Upper lobe of left lung (tissue), 6 donors: ENCODE measurements at places on chromosomes 13 and 19.

GRCh38 chr19:43699506-43700394 is 16.1 kb upstream of the IRGC start:
- DNase-seq = no peak

GRCh38 chr19:38391911-38392464 is 3.5 kb downstream of the SPRED3 start:
- DNase-seq = no peak

DNA sequence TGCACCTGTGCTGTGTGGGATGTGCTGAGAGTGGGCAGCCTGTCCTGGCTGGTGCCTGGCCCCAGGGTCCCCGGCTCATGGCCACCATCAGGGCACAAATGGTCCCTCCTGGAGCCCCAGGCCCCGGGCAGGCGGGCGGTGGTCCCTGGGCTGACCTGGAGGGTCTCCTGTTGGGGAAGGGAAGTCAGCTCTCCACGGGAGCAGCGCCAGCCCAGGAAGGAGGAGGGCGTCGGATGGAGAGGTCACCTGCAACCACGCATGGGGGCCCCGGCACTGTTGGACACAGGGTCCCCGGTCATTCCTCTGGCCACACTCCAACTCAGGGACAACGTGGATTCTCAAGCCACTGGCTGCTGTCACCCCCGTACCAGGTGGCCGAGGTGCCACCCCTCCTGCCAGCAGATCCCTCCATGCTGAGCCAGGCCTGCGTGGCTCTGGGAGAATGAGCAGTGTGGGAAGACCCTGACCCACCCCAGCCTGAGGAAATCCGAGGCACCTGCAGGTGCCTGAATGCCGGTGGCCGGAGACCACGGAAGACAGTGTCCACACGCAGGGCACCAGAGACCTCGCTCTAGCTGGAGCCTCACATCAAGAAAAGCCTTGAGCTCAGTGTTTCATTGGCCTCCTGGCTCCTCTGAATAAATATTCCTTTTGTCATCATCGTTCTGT is 13.5 kb downstream of the LMNB2 start:
- peak; percentile 78 for DNase-seq

DNA sequence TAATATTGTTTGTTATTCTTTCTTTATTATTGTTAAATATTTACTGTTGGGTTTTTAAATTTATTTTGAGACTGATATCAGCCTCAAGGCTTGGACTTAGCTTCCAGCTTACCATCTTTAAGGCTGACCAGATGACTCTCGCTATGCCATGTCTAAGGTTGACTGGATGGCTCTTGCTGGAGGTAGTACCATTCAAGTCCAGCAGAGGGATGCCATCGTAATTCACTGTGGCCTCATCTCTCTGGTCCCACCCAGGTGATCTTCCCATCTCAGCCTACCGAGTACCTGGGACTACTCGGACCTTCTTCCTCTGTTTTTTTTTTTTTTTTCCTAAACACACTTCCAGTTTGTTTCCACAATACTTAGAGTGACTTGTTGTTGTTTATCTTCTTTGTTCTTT is 41.7 kb upstream of the ZNF91 start:
- DNase-seq = no peak

GRCh38 chr13:74669149-74669548 is 534.9 kb upstream of the KLF12 start:
- DNase-seq = no peak

DNA sequence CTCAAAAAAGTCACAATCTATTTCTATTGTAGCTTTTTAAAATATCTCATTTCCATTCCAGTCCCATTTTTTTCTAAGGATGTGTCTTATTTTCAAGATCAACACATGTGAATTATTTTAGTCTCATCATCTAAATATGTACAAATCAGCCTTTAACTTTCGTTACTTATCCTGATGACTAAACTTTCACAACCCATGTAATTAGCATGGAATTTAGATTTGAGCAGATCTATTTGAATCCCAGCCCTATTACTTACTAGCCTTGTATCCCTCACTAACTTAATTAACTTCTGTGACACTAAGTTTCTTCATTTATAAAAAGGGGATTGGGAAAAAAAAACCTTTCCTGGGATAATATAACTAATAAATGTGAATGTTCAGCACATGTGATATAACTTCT is 81.1 kb downstream of the UFM1 start:
- no peak for DNase-seq

DNA sequence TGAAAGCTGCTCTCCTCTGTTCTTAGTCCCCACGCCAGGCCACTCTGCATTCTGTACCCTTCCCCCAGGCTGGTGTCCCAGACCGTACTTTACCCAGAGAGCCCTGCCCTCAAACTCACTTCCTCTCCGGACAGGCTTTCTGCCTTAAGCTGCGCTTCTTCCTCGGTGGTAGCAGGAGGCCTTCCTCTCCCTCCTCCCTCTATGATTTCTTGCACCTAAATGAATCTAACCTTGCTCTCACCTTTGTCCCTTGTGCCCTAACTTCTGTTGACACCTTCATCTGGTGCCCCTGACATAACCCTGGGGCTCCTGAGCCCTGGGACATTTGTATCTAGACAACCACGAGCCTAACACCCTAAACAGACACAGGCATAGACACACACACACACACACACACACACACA is 29.6 kb upstream of the CEACAM21 start:
- DNase-seq = no peak

DNA sequence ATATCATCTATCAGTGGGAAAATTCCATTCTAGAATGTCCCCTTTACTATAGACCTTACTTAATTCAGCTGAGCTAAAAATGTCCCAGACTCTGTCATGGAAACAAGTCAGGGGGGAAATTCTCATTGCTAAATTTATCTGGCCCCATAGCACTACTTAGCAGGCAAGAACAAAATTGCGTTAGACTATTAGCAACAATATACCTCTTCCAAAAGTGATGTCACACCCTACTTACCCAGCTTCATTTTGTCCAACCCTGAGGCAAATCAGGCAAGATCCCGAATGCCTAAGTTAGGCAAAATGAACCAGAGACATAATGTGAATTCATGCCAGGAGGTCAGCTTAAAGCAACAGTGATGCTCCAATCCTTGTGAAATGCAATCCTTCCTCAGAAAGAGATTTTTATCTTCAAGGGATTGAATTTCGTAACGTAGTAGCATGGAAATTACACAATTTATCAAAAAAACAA is 93.7 kb downstream of the FRY start:
- DNase-seq = no peak

- no peak for DNase-seq
Observed at GRCh38 chr19:18307271-18307681, 15.6 kb downstream of the LSM4 start.

DNA sequence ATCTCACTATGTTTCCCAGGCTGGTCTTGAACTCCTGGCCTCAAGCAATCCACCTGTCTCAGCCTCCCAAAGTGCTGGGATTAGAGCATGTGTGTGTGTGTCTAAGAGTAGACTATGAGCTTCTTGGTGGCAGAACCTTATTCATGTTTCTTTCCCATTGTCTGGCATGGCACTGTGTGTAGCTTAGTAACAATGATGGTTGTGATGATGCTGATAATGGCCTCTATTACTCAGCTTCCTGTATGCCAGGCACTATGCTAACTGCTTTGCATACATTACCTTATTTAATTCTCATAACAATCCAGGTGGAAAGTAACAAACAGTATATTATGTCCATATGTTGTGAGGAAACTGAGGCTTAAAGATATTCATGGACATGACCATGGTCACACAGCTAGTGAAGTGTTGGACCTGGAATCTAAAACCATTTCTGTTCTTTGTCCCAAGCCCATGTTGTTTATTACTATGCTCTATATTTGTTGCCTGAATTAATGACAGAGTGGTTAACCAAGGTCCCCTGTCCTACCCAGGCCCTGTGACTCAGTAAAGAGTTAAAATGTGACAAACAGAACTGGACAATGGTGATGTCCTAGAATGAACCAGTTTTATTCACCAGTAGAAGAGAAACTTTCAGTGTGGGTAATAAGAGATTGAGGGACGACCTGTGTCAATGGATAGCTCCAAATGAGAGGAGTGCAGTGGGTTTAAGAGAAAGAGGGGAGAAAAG is 109.6 kb downstream of the KLF5 start:
- DNase-seq = no peak

DNA sequence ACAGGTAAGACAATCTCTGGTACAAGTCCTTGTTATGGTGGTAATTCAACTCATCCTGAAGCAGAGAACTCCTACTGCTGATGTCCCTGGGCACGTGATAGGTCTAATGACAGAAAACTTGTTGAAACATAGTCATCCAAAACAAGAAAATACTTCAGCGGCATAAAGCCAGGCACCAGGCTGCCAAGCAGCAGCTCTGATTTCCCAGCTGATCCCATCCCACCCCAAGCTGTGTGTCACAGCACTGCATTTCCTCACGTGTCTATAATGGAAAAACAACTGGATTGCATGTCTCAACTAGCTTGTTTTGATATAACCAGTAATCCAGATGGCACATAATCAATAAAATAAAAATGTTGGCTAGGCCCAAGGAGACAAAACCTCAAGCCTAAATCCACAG is 64.8 kb downstream of the MIPEP start:
- DNase-seq = no peak

GRCh38 chr13:111572956-111573761 is 252.7 kb downstream of the TEX29 start:
- no peak for DNase-seq

- DNase-seq = no peak
Observed at GRCh38 chr13:87942205-87942604, 271.0 kb downstream of the SLITRK5 start.

GRCh38 chr19:45772130-45772840 is 3.2 kb upstream of the SIX5 start:
- DNase-seq = no peak

DNA sequence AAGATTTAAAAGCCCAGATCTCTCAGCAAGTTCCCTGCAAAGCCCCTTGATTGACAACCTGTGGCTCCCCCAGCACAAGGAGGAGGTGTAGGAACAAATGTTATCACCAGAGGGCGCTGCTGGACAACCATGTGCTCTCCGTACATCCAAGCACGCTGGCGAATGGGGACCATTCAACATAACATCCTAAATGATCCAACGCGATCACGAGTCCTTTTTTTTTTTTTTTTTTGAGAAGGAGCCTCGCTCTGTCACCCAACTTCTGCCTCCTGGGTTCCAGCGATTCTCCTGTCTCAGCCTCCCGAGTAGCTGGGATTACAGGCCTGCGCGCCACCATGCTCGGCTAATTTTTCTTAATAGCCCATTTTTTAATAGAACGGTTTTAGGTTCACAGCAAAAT is 52.0 kb downstream of the NWD1 start:
- peak; percentile 82 for DNase-seq

DNA sequence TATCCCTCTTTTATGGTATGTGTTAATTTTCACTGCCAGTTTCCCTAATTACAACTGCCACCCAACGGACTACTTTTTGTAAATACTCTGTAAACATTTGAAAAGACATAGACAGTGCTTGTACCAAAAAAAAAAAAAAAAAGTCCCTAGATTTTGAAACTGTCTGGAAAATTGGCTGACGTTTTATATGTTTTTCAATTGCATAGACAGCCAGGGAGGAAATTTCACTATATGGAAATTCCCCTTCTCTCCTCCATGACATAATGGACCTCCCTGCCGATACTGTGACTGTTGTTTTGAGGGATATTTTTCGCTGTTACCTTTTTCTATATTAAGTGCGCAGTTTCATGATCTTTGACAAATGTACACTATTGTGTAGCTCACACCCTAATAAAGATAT is 43.4 kb downstream of the C13orf42 start:
- DNase-seq = no peak

DNA sequence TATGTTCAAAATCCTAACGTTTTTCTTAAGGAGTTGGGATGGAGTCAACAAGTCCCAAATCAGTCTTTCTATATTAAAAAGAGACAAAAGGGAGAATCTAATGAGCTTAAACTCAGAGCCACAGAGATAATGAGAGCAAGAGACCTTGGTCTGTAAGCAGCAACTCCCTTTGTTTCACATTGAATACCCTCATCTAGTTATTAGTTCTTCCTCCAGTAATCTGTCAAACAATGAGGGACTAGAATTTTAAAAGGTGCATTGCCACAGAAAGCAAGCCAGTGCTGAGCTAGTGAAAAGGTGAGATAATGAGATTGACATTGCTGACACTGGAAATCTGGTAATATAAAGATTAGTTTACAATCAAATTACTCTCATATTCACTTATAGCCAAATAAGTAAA is 718.6 kb downstream of the DACH1 start:
- no peak for DNase-seq

DNA sequence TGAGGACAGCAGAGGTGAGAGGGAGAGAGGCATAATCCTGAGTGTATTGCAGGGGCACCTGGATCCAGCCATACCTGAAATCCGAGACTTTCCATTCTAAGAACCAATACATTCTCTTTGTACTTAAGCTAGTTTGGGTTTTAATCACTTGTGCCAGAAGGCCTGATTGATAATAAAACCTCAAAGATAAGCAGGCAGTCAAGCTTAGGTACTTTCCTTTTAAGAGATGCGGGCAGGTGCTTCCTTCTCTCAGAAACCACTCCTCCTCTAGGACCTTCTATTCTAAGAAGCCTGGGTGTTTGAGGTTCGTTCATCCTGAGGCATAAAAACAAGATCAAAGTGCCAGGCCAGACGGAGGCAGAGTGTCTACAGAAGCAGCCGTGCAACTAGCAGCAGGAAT is 22.2 kb downstream of the FAM187B start:
- no peak for DNase-seq

DNA sequence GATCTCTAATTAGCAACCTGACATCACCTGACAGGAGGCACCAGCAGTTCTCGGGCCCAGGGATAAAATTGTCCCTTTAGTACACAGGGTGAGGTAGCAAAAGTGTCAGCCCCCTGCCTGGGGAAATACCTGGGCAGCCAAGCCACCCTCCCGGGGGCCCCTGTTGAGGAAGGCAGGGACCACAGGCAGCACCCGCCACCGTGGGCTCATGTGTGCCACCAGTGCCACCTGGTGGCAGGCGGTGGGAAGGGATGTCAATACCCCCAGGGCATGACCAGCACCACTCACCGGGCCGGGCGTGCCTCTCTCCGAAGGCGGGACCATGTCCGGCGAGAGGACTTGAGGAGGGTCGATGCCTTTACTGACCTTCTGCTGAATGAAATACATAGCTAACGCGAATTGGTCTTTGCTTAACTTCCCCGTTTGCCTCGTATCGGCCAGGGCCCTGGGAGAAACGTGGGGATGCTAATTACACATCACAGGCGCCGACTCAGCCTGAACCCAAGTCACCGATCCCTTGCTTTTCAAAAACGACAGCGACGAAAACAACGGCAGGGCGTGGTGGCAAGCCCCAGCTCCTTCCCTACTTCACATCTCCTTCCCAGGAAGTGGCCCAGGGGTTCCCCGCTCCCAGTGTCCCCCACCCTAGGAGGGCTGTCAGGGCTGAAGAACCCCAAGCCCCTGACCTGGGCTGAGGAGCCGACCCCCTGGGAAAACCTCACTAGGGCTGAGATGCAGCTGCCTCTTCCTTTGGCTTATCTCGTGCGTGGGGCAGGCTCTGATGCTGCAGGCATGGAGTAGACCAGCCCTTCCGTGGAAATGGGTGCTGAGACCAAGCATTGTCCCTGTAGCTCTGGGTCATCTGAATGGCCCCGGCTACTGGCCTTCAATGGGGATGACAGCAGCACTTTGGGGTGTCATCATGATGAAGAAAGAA is 53.8 kb downstream of the EPS15L1 start:
- DNase-seq = peak; percentile 87

- DNase-seq = no peak
Observed at GRCh38 chr13:31649766-31650165, 89.6 kb upstream of the RXFP2 start.

- no peak for DNase-seq
Observed at GRCh38 chr13:106550570-106551135, 15.2 kb upstream of the EFNB2 start.

GRCh38 chr13:99757756-99758459 is 213.7 kb downstream of the ZIC5 start:
- DNase-seq = no peak
